Aorta (tissue), 5 donors: ENCODE measurements at places on chromosomes 6 and 20.

GRCh38 chr6:146937316-146937715 is 266.9 kb upstream of the STXBP5 start:
- no peaks in the 10 kb centered on the region for H3K4me1 ChIP-seq
- no peaks in the 10 kb centered on the region for H3K36me3 ChIP-seq
- DNase-seq: no peak
- H3K4me3 ChIP-seq: no peak overlapping the region
- H3K27ac ChIP-seq: no peak overlapping the region

DNA sequence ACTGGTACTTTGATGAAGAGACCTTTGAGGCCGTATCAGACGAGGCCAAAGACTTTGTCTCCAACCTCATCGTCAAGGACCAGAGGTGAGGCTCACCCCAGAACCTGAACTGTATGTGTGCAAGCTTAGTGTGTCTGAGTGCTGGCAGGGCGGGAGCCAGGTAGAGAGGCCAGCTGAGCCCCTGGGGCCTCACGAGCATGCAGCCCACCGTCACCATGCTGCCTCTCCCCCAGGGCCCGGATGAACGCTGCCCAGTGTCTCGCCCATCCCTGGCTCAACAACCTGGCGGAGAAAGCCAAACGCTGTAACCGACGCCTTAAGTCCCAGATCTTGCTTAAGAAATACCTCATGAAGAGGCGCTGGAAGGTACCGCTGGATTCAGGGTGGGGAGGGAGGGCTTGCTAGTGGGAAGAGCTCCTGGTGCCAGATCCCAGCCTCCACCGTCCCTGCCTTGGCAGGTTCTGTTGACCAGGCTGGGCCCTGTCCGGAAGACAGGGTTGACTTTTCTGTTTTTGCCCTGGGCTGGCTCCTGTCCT is 12.7 kb downstream of the MYLK2 start:
- no peak overlapping the region for H3K27ac ChIP-seq
- no peak for DNase-seq
- H3K27me3 ChIP-seq: no peaks in the 10 kb centered on the region
- H3K4me1 ChIP-seq: no peaks in the 10 kb centered on the region
- no peak overlapping the region for H3K4me3 ChIP-seq

GRCh38 chr6:82362878-82363427 is 664 bp upstream of the TPBG start:
- no peaks in the 10 kb centered on the region for H3K36me3 ChIP-seq
- H3K27me3 ChIP-seq: no peaks in the 10 kb centered on the region
- H3K4me1 ChIP-seq: no peaks in the 10 kb centered on the region
- H3K27ac ChIP-seq: no peak overlapping the region

GRCh38 chr20:50472693-50473664 is 37.2 kb upstream of the PTPN1 start:
- H3K4me1 ChIP-seq: no peaks in the 10 kb centered on the region
- H3K27ac ChIP-seq: no peak overlapping the region
- H3K4me3 ChIP-seq: no peak overlapping the region
- H3K27me3 ChIP-seq: no peaks in the 10 kb centered on the region

- no peaks in the 10 kb centered on the region for H3K4me1 ChIP-seq
- H3K27ac ChIP-seq: no peak overlapping the region
- no peaks in the 10 kb centered on the region for H3K27me3 ChIP-seq
- no peaks in the 10 kb centered on the region for H3K36me3 ChIP-seq
Observed at GRCh38 chr6:32405656-32406055, 1.3 kb downstream of the BTNL2 start.

DNA sequence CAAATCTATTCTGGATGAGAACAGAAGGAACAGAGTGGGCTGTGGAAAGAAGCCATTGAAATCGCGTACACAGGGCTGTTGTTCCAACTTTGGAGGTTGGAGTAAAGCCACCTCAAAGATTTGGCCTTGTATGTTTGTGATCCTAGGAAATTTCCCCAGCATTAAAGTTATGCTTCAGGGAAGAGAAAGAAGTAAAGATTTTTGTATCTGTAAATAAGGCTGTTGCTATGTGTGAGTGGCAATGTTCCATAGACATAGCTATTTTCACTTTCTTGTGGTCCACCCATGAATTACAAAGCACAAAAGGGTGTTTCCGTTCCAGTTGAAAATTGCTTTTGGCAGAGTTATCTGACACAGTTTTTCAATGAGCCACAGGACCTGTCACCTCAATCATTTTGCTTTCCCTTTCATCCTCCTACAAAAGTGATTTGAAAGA is 321.3 kb downstream of the TFAP2B start:
- no peak overlapping the region for H3K4me3 ChIP-seq
- no peaks in the 10 kb centered on the region for H3K4me1 ChIP-seq
- H3K27me3 ChIP-seq: no peaks in the 10 kb centered on the region
- H3K27ac ChIP-seq: no peak overlapping the region
- no peak for DNase-seq
